ENCODE measurements at places on chromosomes 6 and 20.

DNA sequence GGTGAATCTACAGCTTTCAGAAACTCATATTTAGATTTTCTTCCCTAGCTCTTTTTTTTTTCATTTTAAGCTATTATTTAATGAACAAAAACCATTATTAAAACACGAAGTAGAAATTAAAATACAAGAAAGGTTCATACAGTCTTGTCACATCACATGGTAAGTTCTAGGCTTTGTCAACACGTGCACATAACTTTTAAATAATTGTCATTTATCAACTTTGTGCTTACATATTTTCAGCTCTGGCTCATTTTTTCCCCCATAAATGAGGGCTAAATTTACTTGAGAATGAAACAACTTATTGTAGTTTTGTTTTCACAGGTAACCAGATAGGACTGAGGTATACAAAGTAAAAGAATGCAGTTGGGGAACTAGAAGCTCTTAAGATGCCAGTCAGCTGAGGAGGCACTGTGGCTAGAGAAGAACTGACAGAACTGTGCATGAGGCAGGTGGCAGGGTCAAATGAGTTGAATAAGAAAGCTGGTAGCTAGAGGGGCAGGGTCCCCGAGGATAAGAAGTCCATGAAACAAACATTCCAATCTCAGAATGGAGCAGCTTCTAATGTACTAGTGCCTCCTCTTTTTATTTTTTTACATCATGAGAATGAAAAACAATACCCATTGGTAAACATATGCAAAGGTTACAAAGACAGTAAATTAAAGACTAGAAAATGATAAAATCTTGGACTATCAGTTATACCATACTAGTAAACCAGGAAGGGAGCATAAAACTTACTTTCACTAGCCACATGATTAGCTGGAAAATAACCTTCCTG lies 141.5 kb downstream of the MYB start:
- DNase-seq, result no peak

DNA sequence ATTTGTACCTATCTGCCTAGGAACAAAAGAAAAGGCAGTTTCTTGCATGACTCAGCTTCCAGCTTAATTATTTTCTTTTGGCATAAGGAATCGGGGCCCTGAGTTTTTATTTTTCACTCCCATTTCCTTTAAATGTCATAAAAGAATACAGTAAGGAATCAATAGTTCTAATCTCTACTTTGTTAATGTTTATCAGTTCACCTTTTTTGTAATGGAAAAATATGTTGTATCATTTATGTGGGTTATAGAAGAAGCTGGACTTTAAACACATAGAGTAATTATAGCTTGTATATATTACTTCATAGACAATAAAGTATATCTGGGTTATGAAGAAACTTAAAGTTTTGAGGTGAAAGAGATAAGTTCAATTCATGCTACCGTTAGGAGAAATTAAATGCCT lies 1214.8 kb upstream of the GJE1 start:
- DNase-seq, result no peak

GRCh38 chr6:136696783-136697364 lies 95.4 kb downstream of the MAP3K5 start:
- DNase-seq, result no peak

- no peak for DNase-seq
Measured at GRCh38 chr20:62368976-62369814, 2.1 kb upstream of the LAMA5 start.

- no peak for DNase-seq
Measured at GRCh38 chr20:25464501-25465242, 57.2 kb downstream of the GINS1 start.

DNA sequence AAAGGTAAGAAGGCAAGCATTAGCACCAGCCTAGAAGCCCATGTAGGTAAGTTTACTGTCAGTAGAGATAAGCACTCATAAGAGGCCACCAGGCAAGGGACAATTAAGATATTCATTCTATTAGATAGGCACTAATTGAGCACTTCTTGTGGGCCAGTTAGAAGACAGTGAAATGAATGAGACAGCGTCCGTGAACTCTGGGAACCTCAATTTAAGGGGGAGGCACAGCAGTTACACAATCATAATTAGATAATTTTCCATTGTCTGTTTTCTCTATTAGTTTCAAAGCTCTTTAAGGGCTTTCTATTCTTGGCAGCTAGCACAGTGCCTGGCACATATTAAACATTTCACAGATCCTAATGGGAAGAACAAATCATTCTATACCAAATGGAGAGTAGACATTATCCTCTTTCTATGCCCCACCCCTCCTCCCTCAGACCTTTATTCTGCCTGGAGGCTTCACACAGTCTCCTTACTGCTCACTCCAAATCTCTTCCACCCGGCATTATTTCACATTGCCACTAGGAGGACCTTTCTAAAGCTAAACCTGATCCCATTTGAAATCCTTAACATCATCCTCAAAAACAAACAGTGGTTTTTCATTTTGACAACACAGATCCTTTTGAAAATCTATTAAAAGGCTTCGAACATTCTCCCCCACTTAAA lies 529.6 kb downstream of the ADGRB3 start:
- no peak for DNase-seq

GRCh38 chr20:19789009-19789408 lies 31.0 kb downstream of the RIN2 start:
- no peak for DNase-seq

DNA sequence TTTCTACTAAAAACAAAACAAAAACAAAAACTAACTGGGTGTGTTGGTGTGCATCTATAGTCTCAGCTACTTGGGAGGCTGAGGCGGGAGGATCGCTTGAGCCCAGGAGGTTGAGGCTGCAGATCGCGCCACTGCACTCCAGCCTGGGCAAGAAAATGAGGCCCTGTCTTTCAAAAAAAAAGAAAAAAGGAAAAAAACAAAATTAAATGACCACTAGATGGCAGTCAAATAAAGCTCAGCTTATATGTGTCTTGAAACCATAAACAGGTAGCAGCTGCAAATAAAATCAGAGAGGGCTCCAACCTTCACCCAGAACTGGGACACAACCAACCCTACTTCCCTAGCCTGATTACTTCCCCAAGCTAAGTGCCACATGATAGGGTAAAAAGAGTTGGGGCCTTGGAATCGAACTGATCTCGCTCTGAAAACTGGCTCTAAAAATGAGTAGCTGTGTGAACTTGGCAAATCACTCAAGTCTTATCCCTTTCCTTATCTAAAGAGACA lies 67.1 kb upstream of the ADGRF4 start:
- no peak for DNase-seq

DNA sequence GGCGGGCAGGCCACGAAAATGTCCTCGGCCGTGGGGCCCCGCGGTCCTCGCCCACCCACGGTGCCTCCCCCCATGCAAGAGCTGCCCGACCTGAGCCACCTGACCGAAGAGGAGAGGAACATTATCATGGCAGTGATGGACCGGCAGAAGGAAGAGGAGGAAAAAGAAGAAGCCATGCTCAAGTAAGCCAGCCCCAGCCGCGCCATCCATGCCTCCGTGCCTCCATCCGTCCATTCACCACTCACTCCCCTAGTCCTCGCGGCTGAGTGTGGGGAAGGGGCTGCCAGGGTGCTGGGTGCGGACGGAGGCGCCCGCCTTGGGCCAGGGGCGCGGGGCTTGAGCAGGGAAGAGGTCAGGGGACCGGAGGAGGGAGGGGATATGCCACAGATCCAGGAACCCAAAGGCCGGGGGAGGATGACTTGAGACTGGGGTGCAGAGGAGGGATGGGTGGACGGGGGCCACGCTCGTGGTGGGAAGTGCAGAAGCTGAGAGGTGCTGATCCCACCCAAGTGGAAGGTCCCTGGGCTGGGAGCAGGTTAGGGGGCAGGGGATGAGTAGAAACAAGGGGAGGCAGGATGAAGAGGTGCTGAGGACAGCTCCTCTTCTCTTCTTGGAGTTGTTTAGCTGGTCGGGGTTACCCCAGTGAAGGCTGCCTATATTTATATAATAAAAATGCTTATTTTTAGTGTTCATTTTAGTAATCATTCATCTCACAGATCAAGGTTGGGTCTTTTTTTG lies 825 bp downstream of the RIMS1 start:
- no peak for DNase-seq

- no peak for DNase-seq
Measured at GRCh38 chr6:3072798-3073197, 4.5 kb downstream of the RIPK1 start.

DNA sequence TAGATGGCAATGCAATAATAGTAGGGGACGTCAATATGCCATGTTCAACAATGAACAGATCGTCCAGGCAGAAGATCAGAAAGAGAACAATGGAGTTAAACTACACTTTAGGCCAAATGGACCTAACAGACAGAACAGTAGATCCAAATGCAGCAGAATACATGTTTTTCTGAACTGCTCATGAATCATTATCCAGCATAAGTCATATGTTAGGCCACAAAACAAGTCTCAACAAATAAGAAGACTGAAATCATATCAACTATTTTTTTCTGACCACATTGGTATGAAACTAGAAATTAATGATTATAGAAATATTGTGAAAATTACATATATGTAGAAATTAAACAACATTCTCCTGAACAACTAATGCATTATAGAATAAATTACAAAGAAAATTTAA lies 10.2 kb upstream of the DEFB125 start:
- DNase-seq, result no peak

GRCh38 chr20:60999250-60999649 lies 252.8 kb upstream of the CDH4 start:
- no peak for DNase-seq

GRCh38 chr6:134429861-134430380 lies 112.0 kb upstream of the SGK1 start:
- no peak for DNase-seq

DNA sequence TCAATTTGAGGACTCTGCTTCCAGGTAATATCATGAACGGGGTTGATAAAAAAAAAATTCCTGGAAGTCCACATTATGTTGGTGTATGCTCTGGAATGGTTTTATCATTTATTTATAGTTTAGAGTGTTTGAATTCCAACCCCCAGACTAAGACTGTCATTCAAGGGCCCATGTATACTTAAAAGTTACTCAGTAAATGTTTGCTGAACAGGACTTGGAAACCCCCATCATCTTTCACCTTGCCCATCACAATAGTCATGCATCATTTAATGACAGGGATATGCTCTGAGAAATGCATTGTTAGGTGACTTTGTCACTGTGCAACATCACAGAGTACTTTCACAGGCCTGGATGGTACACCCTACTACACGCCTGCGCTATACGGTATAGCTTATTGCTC lies 104.8 kb downstream of the ATXN1 start:
- no peak for DNase-seq

- DNase-seq, result no peak
Measured at GRCh38 chr6:2183246-2183645, 62.2 kb downstream of the GMDS start.

DNA sequence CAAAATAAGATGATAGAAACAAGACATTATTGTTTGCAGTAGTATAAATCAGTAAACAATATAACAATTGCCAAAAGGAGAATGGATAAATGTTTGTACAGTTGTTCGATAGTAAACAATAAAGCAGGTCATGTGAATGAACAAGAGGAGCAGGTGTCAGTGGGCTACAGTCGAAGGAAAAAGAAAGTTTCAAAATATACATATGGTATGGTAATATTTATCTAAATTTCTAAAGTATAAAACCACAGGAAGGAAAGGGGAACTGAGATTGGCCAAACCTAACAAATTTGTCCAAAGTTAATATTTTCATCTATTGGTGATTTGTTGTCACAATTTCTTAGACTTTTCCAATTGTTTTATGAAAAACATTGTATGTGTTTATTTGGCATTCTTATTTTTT lies 110.9 kb downstream of the SH3BGRL2 start:
- no peak for DNase-seq

GRCh38 chr20:5357946-5358345 lies 41.2 kb upstream of the PROKR2 start:
- no peak for DNase-seq

GRCh38 chr6:120774275-120774674 lies 560.0 kb downstream of the TBC1D32 start:
- DNase-seq, result no peak

- DNase-seq, result no peak
Measured at GRCh38 chr20:62133864-62134263, 9.3 kb downstream of the PSMA7 start.

DNA sequence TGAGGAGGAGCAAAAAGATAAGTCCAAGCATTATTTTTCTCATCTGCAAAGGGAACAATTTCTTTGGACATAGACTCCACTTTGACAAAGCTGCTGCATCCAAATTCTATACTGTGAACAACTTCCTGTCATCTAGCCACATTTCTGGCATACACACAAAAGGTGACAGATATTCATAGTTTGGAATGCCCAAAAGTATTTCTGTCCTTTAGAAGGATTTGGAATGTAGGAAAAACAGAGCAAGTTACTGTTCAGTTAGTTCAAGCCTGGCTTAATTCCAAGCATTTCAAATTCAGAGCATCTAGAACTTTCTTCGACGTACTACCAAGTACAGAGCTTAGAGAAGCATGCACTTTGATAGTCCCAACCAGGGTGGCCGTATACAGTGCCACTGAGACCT lies 134.0 kb downstream of the PDE7B start:
- DNase-seq, result no peak

DNA sequence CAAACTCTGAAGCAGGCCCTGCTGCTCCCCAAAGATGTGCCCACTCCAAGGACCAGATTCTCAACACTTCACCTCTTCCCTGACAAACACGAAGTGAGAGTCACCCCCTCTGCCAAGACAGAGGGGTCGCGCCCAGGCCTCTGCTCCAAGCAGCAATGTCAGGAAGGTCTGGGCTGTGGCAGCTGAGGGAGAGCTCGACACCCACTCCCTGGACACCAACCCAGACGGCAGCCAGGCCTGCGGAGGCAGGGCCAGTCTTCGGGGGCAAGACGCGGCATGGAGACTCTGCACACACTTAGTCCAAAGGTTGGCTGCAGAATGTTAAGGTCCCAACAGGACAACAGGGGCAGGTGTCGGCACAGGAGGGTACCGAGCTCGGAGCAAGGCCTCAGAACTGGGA lies 144.2 kb downstream of the DLL1 start:
- no peak for DNase-seq

- no peak for DNase-seq
Measured at GRCh38 chr6:28258877-28259777, at the start of gene NKAPL. Gene NKAPL (plus strand): TSS chr6:28259297. CDS start chr6:28259372, 75 bp downstream.

- no peak for DNase-seq
Measured at GRCh38 chr6:89749918-89750317, 69.7 kb downstream of the MDN1 start.

GRCh38 chr20:59042151-59042795 lies at the start of gene PRELID3B:
Gene PRELID3B (minus strand): TSS chr20:59042786. CDS start chr20:59042730, 56 bp downstream.
- DNase-seq, result no peak

DNA sequence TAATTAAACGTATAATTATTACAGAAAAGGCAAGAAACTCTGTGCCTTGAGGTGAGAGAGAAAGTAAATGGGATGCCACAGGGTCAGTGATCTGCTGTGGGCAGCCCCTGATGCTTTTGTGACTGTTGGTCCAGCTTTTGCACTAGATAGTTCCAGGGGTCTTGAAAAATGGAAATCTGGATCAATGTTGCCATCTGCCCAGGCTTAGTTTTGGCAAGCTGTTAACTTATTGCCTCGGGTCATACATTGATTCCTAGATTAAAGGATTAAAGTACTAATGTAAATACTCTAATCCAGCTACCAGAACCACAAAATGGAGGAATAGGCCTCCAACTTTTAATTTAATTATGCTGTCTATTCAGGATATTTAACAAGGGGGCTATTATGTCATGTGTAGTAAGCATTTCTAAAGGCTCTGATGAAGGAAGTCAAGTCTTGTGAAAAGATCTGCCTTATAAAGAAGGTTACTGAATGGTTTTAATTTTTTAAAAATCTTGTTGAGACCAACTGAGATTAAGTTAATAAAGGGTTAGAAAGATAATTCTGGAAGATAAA lies 376.0 kb upstream of the HS3ST5 start:
- no peak for DNase-seq

All from osteocyte (in vitro differentiated cells).